ENCODE measurements at places on chromosomes 4 and X.

GRCh38 chr4:152673489-152673888, 6.3 kb downstream of the TMEM154 start:
- DNase-seq: no peak

GRCh38 chrX:9180623-9181022, 146.7 kb upstream of the FAM9B start:
- DNase-seq: no peak

- no peak for DNase-seq
Measured at GRCh38 chrX:9278475-9279233, 186.2 kb upstream of the TBL1X start.

DNA sequence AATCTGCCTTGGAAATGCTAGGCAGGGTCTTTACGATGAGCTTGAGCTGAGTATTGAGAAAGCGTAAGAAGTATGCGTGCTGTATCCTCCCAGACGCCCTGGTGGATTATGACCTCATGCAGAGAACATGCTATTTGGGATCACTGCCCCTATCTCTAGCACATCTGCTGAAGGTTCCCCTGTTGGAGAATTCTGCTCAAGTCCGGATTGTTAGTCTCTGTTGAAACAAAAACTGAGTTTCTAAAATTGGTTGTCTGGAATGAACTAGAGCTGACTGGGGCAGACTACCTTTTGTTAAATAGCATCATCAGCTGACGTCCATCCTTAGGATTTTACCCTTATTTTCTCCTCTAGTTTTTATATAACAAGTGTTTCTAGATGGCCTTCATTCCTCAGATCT, 7.5 kb downstream of the FHDC1 start:
- no peak for DNase-seq

GRCh38 chr4:54837576-54838140, 179.9 kb downstream of the KIT start:
- no peak for DNase-seq

DNA sequence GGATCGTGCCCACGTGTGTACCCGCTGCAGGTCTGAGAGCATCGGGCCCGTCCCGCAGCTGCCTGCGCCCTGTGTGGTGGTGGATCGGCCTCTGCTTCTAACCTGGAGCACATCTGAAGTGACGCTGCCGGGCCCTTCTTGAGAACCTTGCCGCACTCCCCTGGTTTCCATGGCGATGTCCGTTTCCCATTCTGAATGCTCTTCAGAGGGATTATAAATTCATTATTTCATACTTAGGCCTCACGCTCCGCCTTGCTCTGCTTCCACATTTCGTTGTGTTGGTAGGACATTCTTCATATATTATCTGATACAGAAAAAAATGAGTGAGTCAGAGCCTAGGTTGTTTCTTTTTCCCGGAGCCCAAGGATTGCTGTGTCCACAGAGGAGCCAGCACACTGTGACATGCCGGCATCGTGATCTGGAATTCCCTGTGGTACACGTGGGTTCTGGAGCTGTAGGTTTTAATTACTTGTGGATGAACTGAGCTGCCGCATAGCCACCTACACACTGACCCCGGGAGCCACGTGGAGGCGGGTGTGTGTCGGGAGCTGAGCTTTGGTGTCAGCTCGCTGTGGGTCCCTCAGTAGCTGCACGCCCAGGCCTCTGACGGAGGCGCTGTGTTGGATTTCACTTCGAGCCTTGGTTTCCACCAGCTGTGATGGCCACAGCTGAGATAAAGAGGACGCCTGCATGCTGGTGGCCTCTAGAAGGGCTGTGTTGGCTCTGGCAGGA, 63.4 kb downstream of the PSAPL1 start:
- DNase-seq: no peak

DNA sequence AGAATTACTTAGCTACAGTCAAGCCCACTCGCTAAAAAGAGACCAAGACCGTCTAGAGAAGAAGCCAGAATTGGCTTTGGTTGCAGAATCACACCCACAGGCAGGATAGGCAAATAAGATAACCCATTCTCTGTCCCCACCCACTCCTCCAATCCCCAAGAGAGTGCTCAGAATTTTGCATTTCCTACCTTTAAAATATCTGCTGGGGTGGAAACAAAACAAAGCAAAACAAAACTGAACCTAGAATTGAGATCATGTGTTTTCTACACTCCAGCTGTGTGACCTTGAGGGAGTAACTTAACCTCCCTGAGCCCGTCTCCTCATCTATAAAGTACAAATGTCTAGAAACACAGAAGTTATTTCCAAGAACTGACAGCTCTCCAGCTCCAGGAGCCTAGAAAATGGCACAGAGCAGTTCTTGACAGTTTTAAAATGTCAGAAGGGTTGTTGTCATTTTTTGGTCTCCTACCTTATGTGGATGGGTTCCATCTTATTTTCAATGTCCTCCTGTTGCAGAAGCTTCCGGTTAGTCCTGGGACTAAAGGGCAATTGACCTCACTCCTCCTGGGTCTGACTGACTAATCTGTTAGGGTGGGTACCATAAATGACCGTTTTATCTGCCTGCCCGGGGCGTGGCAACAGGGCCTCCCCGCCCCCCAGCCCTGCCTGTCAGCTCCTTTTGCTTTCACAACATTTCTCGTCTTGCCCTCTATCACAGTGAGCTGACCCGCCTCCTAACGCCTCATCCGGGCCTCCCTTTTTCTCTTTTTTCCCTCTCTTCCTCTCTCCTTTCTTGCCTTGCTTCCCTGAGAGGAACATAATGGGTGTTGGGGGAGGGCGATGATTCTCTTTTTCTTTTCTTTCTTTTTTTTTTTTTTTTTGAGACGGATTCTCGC, 114.0 kb downstream of the RBM47 start:
- DNase-seq: no peak

DNA sequence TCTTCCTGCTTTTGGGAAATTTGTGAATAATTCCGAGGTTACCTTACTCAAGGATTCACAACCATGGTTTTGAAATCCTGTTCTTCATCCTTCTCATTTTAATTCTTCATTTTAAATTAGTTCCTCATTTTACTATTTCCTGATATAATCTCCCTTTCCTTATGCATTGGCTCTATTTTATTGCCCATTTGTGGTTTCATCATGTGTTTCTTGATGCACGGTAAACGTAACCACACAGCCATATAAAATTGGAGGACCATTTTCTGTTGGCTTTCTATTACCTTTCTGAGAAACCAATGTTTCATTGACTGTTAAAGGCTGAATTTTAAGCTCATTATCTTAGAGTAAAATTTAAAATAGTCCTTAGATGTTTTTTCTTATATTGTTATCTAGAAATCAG, 100.3 kb upstream of the NDST4 start:
- DNase-seq: no peak

DNA sequence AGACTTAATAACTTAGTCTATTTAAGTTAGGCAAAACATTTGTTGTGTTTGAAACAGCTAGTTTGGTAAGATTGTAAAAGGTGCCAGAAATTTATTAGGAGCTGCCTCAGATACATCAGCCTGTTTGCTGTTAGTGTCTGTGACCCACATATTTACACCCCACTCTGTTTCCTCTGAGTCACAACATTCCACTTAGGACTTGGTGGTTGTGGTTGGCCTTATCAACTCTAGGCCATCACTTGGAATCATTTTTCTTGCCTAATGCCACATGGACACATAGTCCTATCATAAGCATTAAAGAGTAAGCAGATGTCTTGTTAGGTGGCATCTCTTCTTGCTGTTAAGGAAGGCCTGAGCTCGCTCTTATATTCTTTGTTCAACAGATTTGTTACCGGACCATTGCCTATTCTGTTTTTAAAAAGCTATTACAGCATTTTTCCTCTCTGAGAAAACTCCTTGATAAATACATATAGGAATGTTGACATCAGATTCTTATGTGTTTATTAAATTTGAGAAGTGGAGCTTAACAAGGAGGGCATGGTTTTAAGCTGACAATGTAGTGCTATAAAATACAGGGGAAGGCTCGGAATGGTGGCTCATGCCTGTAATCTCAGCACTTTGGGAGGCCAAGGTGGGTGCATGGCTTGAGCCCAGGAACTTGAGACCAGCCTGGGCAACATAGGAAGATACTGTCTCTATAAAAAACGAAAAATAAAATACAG, 51.2 kb upstream of the PGRMC2 start:
- DNase-seq: no peak

GRCh38 chrX:148333989-148334388, 166.4 kb upstream of the AFF2 start:
- no peak for DNase-seq

DNA sequence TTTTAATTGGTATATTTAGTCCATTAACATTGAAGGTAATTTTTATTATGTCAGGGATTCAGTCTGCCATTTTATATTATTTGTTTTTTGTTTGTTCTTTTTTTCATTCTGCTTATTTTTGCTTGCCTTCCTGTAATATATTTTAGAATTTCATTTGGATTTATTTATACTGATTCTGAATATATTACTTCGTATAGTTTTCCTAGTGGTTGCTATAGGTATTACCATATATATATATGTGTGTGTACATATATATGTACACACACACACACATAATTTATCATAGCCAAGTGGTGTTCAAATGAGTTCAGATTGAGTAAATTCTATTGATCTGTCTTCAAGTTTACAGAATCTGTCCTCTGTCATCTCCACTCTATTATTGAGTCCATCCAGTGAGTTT, 11.2 kb downstream of the CITED1 start:
- DNase-seq: no peak

DNA sequence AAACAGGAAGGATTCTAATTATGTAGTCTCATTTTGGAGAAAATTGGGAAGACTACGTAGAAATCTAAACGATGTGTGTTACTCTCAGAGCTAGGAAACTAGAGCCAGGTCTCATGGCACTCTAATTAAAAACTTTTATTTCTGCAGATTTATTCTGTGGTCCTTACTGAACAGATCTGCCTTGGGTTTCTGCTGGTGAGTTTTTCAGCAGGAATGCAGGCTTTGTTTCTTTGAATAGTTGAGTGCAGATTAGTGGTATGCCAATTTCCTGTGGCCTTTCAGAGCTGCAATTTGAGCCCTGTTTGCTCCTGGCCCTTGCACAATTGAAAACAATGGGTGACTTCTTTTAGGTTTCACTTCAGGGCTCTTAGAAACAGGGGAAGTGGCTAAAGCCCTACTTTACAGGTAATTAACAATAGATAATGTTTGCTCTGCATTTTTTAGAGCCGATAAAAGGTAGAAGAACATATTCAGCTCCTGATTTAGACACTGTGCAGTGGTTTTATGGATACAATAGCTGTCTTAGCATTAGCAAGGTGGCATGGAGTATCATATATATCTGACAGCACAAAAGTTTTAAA, 21.8 kb downstream of the SPRY1 start:
- peak; percentile 44 for DNase-seq

DNA sequence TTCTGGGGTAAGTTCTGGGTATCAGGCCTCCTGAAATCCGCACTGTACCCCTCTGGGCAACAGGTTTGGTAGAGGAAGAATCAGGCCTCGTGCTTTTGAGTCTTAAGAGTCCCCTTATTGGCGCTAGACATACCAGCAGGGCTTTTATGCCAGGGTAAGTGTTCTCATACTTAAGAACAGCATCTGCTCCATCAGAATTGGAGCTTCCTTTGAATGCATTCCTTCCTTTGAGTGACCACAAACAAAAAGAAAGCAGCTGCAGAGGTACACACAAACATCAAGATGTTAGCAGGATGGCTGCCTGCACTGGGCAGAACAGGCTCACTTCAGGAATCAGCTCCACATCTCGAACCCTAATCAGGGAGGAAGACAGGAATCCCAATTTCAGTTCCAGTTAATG, 156.8 kb downstream of the MGST2 start:
- DNase-seq: no peak

- DNase-seq: no peak
Measured at GRCh38 chr4:165199286-165199685, 8.1 kb upstream of the KLHL2 start.

DNA sequence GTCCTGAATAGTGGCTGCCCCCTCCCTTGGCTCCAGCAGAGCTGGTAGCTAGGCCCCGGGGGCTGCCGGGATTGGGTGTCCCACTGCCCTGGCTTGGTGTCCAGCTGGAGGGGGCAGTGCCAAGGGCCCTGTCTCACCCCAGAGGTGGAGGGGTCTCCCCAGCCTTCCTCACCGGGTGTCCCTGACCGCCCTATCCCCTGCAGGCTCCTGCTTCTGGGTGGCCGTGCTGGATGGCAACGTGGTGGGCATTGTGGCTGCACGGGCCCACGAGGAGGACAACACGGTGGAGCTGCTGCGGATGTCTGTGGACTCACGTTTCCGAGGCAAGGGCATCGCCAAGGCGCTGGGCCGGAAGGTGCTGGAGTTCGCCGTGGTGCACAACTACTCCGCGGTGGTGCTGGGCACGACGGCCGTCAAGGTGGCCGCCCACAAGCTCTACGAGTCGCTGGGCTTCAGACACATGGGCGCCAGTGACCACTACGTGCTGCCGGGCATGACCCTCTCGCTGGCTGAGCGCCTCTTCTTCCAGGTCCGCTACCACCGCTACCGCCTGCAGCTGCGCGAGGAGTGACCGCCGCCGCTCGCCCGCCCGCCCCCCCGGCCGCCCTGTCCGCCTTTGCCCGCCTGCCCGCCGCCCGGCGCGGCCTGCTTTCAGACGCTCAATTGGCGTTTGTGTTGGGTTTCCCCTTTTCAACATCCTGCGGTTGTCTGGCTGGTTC, 4.6 kb downstream of the NAT8L start:
- DNase-seq: no peak

GRCh38 chr4:24521544-24521943, 62.8 kb downstream of the DHX15 start:
- no peak for DNase-seq

- DNase-seq: no peak
Measured at GRCh38 chr4:1363513-1363912, 16.5 kb downstream of the UVSSA start.

GRCh38 chr4:124907881-124908280, 195.3 kb upstream of the ANKRD50 start:
- DNase-seq: no peak

DNA sequence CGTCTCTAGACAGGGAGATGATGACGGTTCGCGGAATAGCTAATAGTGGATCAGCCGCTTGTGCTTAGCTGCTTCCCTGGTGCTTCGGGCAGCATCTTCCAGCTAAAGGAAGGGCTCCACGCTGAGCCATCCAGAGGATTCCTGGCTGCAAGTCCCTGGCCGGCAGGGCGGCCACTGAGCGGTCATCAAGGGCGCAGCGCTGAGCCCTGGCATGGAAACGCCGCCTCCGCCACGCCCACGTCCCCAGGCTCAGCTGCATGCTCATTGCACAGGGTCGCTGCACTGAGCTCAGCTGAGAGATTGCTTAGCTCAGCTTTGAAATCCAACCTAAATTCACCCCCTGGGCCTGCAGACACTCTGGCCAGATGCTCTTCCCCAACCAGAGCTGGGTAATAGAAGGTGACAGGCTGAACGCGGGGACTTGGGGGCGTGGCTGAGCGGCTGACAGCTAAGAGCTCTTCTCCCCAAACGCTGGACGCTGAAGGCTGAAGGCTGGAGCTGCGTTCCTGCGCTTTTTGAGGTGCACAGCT, 118.2 kb upstream of the KIT start:
- peak; percentile 65 for DNase-seq

- no peak for DNase-seq
Measured at GRCh38 chrX:51889851-51890250, 3.6 kb upstream of the MAGED1 start.

GRCh38 chrX:154987940-154988339, 34.6 kb downstream of the F8 start:
- no peak for DNase-seq

DNA sequence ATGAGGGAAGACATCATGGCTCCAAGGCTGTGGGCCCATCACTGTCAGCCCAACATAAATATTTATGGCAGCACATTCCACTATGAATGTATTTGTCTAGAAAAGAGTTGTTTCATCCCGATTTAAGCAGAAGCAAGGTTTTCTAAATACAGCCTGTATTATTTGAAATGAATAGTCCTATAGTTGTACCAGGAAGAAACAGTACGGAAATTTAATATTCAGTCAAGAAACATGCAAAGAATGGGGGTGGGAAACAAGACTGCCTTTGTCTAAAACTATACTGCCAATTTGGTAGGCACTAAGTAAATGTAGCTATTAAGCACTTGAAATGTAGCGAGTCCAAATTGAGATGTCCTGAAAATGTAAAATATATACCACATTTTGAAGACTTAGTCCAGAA, 69.1 kb downstream of the MOSPD2 start:
- DNase-seq: no peak

All from NCI-H187 (cell line).